ENCODE measurements at places on chromosomes 5 and 9.

- no peak for DNase-seq
Measured at GRCh38 chr5:29744618-29745017, 1448.9 kb upstream of the CDH6 start.

DNA sequence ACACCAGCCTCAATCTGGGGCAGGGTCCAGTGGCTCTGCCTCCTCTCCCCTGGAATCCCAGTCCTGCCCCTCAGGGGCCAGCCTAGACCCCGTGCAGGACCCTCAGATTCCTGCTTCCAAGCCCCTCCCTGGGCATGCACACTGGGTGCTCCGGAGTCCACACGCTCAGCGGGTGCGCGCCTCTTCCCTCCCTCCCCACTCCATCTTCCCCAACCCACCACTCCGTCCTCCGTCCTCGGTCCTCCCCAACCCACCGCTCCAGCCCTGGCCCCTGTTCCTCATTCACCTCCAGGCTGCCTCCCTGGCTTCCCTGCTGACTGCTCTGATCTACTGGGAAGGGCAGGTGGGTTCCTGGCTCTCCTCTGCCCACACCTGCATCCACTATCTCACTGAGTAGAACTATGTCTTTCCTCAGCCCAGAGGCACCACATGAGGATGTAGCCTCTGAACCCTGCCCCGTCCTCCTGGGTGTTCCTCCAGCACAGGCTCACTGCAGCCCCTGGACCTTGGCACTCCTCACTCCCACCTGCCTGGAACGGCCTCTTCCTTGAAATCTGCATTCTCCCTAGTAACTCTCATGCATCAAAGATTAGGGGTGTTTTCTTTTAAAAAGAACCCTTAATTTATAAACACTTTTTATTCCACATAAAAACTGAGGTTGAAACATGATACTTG lies 92.8 kb downstream of the CAMSAP1 start:
- no peak for DNase-seq

- peak; percentile 14 for DNase-seq
Measured at GRCh38 chr9:129838707-129839259, 3.5 kb downstream of the USP20 start.

DNA sequence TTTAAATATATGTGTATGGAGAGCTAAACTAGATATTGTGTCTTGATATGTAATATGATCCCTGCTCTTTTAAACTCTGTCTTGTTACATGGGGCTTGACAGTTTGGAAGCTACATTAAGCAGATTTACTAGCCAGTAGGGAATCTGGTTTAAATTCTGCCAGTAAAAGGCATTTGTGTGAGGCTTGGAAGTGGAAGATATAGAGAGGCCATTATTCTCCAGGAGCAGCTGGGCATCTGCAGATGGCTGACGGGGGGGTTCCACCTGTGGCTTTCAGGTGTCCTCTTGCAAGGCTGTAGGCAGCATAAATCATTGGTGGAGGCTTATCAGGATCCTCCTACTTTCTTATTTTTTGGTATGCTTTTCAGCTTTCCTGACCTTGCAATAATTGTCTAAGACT lies 179.1 kb upstream of the FBXL7 start:
- no peak for DNase-seq

DNA sequence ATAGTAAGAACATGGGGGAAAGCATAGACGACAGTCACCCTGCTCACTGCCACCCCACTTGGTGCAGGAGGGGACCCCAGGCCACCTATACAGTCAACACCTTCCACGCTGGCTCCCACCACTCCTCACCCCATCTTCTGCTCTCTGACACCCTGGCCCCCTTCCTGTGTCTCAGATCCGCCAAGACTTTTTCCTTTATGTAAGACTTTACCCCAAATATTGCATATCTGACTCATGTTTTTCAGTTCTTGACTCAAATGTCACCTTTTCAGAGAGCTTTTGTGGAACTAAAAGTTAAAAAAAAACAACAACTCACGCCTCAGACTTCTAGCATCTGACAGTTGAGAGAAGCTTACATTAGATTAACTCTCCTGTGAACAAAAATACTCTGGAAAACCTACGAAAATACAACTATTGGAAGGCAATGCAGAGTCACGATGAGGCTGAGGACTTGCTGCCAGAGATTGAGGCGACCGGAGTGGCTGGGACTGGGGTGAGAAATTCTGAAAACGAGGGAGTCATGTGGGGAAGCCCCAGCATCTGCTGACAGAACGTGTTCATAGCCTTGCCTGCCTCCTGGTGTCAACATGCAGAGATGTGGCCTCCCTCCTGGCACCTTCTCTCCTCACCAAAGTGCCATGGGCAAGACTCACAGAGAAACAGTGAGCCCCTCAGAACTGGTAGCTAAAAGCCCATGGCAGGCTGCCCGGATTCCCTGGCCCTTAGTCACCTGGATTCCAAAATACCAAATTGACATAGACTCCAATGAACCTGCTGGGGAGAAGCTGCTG lies 22.4 kb upstream of the FCN2 start:
- no peak for DNase-seq

DNA sequence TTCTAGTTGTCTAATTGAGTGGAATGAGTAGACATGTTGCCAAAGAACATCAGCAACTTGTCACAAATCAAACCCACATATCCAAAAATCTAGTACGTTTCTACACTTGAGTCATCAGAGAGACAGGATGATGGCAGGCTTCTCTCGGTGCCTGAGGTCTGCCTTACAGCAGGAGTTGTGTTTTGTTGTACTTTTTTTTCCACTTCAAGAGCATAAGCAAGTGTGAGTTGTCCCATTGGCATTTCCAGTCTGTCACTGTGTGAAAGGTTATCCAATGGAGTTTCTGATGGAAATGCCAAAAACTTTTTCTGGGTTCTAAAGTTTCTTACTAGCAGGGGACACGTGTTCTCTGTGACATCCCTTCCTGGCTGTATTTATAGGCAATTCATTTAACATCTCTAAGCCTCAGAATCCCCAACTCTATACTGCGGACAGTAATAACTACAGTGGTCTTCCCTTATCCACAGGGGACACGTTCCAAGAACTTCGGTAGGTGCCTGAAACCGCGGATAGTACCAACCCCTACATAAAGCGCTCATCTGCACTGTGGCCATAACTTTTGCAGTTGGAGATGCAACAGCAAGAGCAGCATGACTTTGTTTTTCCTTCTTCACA lies 246.5 kb downstream of the SYK start:
- no peak for DNase-seq

Measured in CD4-positive, alpha-beta T cell treated with Interleukin-6 at 100 ng/mL for 8 hours (primary cell).